Stimulated activated CD8-positive, alpha-beta memory T cell treated with anti-CD3 and anti-CD28 coated beads, Interleukin-7, amount 100 ng/mL, for 1 hour (primary cell): ENCODE measurements at places on chromosomes 6 and 20.

GRCh38 chr20:32789896-32790750, 27.9 kb downstream of the DNMT3B start:
- peak; percentile 30 for DNase-seq

- DNase-seq: no peak
Measured at GRCh38 chr6:16363749-16364148, 125.4 kb downstream of the GMPR start.

DNA sequence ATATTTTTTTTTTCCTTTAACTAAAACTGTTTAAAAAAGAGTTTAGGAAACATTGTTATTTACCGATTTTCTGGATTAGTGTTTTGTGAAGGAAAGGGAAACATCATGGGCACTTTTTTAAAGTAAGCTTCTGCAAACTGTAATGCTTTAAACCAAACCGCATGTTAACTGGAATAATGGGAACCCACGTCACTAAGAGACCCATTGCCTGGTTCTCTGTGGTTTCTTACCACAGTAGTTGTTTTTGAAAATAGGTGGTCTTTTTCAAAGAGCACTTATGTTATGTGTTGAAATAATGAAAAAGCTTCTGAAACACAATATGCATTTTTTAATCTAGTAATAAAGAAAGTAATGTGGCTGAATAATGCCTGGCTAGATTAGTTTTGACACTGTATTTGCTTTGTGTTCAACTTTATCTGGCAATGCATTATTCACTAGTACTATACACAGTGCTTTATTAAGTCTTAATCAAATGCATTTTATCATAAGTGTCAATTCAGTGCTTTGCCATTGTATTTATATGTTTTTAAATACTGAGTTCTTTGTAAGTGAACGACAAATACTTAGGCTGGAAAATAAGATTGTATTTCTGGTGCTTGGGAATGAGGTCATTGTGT, 754.1 kb upstream of the FLRT3 start:
- no peak for DNase-seq

DNA sequence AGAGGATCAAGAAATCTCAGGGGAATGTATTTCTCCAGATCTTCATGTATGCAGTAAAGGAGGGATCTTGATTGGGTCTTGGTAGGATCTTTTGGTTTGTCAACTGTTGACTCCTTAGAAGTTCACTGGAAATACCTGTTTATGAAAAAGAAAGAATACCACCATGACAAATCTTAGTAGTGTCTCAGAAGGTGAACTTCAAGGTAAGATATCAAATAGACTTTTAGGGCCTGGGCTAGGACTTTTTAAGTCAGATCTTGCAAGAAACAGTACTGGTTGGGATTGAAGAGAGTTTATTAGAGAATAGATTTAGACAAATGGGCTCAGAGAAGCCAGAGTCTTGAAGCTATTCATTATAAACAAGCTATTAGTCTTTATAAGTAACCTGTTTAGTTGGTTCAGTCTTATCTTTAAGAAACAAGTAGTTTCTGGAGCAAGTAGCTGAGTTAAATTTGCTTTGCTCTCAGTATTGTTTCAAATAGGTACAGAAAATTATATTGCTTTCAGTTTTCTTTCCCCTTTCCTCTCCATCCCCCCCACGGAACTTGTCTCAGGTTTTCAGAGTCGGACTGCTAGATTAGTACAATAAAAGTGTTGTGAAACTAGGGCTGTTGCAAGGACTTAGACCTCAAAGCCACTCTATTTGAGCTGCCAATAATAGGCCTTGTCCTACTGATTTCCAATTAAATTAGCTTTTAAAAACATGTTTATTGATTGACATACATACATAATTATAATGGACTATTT, 529.1 kb upstream of the CITED2 start:
- DNase-seq: no peak

DNA sequence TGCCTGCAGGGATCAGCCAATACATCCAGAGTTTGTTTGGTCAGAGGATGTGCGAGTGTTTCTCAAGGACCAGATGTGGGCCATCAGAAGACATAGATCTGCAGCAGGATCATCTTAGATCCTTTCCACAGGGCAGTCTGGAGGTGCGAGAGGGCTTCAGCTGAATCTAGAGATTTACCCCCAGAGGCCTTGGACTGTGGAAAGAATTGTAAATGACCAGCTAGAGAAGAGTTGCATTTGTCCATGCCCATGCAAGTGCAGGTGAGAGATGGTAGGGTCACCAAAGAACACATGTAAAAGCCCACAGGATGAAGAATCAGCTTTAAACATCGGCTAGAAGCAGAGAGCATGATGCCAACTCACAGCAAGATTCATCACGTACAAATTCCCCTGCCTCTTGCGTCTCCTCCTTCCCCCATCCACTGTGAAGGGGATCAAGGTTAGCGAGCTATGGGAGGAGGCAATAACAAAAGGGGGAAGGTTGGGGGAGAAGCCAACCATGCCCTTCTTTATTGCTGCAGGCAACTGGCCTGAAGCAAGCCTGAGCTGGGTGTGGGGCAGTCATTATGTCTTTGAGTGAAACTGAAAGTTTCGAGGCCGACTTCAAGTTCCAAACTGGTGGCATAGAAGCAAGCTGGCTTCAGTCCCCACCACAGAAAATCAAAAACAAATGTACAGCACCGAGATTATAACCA, 83.5 kb downstream of the SCML4 start:
- DNase-seq: no peak

DNA sequence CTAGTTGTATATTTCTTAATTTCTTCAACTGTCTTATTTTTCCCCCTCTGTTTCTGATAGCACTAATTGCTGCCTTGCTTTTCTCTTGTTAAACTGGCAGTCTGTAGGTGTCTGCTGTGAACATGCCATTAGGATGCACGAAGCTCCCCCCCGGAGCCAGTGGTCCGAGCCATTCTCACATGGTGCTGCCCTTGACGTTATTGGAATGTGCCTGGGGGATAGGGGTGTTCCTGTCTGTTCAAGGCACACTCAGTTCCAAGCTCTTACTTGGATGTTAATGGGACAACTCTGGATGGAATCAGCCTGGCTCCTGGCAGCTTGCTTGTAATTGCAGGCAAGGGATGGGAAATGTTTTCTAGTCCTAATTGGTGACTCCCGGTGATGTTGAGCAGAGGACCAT, 68.4 kb downstream of the RREB1 start:
- DNase-seq: no peak

- no peak for DNase-seq
Measured at GRCh38 chr6:43043310-43043709, 10.3 kb downstream of the CUL7 start.

DNA sequence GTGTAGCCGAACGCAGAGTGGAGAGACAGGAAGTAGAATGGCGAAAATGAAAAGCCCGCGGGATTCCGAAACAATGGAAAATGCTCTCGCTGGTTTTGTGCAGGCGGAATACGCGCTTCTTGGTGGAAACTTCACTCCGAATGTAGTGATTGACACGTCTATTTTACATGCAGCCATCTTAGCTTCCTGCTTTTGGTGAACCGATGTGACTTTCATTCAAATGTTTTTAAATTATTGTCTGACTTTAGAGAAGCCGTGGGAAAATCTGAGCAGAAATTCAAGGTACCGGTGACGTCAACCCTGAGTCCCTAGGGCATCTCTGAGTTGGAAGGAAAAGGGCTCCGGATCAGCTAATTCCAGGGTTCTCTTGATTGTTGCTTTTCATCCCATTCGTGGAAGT, 11.4 kb downstream of the GPX5 start:
- DNase-seq: no peak

DNA sequence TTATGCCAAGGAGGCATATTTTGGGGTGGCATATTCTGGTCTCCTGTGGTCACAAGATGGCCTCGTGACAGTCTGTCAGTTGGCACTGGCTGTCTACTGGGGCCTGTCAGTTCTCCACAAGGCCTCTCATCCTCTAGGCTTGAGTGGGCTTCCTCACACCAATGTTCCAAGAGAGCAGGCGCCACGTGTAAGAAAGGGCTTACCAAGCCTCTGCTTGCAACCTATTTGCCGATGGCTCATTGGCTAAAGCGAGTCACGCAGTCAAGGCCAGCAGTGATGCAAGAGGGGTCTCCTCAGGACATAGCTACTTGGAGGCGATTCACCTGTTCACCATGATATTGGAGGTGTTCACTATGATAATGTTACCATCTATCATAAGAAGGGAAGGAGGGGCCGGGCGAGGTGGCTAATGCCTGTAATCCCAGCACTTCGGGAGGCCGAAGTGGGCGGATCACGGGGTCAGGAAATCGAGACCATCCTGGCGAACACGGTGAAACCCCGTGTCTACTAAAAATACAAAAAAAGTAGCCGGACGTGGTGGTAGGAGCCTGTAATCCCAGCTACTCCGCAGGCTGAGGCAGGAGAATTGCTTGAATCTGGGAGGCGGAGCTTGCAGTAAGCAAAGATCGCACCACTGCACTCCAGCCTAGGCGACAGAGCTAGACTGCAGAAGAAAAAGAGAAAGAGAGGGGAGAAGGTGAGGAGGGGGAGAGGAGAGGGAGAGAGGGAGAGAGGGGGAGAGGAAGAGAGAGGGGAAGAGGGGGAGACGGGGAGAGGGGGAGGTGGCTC, 35.3 kb downstream of the C6orf52 start:
- DNase-seq: no peak

GRCh38 chr6:95923518-95923917, 92.3 kb upstream of the FUT9 start:
- no peak for DNase-seq

- no peak for DNase-seq
Measured at GRCh38 chr20:61757678-61758563, 307.8 kb downstream of the TAF4 start.

- no peak for DNase-seq
Measured at GRCh38 chr6:121263742-121264141, 70.5 kb downstream of the TBC1D32 start.

DNA sequence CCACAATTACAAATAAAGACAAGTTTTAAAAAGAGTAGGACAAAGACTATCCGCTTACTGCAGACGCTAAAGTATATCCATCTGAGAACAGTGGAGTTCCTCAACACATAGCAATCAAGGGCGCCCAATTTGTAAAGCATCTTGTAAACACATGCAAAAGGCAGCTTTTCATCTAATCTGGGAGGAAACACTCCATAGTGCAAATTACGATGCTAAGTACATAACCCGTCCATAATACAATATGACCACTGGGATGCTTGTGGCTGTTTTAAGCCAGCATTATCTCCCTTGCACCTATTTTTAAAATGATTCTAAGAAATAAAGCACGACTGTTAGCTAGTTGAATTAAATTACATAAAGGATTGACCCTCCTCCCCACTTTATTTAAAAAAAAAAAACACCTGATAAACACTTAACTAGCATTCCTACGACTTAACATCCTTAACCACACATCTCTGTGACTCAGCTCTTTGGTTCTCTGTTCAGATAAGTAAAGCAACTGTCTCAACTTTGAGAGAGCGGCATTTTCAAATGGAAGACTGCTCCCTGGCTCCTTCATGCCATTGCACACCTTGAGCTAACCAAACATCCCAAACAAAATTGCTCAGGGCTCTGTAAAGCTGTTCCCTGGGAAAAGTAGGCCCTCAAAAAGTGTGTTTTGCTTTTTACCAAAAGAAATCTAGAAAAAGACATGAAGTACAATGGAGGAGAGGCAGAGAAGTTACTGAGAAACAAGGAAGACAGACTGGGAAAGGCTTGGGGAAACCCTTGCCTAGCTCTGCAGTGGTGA, 14.2 kb downstream of the SLC22A23 start:
- DNase-seq: no peak

- no peak for DNase-seq
Measured at GRCh38 chr20:21182832-21183563, 57.1 kb downstream of the KIZ start.

DNA sequence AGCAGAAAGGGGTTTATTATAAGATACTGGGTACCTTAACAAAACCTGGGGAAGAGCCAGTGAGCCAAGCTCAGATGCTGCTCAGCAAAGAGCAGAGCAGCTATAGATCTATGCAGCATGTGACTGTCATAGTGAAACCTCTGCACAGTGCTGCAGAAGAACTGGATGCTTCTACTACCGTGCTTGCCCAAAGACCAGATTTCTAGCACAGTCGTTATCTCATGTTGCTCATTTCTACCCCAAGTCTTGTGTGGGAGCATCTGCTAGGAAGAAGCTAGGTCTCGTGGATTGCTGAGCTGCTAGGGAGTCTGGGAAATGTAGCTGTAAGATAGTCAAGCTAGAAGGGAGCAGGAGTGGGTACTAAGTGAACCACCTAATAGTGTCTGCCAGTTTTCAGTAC, 31.7 kb upstream of the GNRH2 start:
- no peak for DNase-seq

GRCh38 chr6:161230339-161230738, 43.5 kb downstream of the AGPAT4 start:
- DNase-seq: no peak

GRCh38 chr20:2337142-2337541, 41.3 kb downstream of the TGM3 start:
- no peak for DNase-seq

DNA sequence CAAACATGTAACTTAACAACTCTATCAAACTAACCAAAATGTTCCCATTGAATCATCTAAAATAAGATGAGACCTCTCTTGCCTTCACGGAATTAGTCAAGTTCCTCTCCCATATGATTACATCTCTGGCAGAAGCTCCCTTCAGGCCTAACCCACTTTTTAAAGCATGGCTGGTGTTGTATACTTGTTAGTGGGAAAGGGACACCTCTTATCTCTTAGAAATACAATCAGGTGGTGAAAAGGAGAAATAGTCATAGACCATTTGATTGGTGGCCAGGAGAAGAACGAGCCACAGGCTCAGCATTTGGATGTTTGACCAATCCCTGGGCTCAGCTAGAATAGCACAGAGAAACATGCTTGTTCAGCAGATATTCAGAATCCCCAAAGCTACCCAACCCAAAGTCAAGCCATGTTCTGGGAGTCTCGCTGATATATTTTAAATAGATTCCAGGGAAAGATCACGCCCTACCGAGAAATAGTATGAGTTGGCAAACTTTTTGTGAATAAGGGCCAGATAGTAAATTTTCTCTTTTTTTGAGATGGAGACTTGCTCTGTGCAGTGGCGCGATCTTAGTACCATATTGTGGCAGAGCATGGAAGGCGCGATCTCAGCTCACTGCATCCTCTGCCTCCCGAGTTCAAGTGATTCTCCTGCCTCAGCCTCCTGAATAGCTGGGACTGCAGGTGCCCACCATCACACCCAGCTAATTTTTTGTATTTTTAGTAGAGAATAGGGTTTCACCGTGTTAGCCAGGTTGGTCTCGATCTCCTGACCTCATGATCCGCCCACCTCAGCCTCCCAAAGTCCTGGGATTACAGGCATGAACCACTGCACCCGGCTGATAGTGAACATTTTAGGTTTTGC, 126.3 kb upstream of the MYLIP start:
- no peak for DNase-seq

GRCh38 chr6:104955491-104955890, 1.4 kb upstream of the LIN28B start:
- DNase-seq: no peak

DNA sequence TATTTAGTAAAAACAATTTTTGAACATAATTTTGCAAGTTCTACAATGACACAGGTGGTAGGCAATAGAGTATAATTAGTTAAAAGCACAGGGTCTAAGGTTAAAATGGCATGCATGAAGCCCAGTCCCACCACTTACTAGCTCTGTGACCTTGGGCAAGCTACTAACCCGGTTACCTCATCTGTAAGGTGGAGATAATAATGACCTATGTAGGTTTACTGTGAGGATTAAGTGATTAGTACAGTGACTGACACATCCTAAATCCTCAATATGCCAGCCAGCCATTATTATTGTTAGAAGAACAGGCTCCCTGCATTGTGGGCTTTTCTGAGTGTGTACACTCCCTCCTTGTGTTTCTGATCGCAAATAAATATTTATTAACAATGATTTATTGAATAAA, 26.2 kb downstream of the ATXN1 start:
- no peak for DNase-seq

GRCh38 chr6:4924661-4925271, 79.1 kb downstream of the RPP40 start:
- no peak for DNase-seq
